NCI-H1048 (cell line): ENCODE measurements at places on chromosomes 1 and 21.

- no peak for DNase-seq
Observed at GRCh38 chr1:147243228-147243685, 773 bp downstream of the CHD1L start.

GRCh38 chr21:44869781-44870747, 3.4 kb downstream of the PTTG1IP start:
- DNase-seq = no peak

GRCh38 chr21:33419538-33420123, 16.4 kb downstream of the IFNGR2 start:
- no peak for DNase-seq

DNA sequence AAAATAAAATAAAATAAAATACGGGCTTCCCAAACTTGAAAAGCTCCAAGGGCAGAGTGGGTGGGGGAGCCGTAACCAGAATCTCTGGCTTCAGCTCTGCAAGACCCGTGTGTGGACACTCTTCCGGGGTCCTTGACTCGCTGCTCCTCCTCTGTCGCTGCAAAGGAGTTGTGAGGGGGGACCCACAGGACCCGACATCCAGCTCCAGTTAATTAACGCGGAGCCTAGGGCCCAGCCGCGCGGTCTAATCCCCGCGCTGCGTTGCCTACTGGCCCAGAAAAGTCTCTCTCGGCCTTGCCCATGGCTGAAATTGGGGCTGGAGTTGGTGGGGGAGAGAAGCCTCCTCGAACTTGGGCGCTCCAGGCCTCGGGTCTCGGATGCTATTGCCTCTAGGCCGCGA, 1.8 kb downstream of the LMX1A start:
- DNase-seq = no peak

- DNase-seq = no peak
Observed at GRCh38 chr1:56063461-56063860, 515.9 kb downstream of the PLPP3 start.

DNA sequence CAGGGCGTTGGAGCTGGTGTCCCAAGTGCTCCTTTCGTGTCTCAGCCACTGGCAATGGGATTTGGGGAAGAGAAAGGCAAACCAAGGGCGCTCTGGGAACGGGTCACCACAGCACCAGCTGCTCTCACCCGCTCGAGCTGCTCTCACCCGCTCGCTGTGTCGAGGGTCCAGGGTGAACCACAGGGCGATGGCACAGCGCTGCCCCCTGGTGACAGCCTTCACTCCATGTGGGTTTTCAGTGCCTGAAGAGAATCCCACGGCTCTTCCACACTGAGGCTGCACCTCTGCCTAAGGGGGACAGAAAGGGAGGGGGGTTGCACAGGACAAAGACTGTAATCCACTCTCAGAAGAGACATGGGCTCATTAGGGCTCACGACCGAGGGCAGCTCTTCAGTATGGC, 7.1 kb upstream of the CLDN19 start:
- no peak for DNase-seq

GRCh38 chr1:204697893-204698292, 12.4 kb upstream of the LRRN2 start:
- DNase-seq = no peak

GRCh38 chr1:25997828-25998761, at the start of gene PAFAH2:
PAFAH2 (minus strand) TSS chr1:25998063; CDS start chr1:25990816, 7,247 bp downstream.
- peak; percentile 97 for DNase-seq

DNA sequence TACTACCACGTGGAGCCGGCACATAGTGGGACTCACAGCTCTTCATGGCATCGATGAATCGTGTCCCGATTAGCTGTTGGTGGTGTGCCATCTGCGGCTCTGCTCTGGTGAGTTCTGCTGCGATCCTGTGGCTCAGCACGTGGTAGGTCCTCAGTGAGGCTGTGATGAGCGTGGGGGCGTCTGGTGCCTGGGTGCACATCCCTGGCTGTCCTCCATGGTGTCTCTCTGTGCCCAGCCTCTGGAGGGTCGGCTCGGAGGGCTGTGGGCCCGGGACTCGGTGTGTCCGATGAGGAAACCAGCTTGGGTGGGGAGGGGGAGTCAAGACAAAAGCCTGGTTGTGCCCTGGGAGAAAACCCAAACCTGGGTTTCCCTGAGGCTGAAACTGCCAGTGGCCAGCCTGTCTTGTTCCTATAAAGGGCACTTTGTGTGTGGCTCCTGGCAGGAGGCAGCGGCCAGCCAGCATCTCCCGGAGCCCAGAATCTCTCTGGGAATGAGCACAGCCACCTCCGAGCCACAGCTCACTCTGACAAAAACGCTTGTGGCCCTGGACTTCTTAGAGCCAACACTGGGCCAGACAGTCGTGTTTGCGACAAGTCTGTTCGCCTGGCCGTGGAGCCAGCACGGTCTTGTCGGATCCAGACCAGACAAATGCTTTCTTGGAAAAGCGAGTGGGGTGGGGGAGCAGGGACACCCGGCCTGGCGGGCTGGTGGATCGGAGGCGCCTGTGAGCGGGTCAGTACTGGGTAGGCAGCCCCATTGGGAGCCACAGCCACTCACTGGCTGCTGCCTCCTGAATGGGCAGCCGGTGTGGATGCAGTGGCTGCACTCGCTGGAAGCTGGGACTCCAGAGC, 31.8 kb downstream of the SPSB1 start:
- no peak for DNase-seq

DNA sequence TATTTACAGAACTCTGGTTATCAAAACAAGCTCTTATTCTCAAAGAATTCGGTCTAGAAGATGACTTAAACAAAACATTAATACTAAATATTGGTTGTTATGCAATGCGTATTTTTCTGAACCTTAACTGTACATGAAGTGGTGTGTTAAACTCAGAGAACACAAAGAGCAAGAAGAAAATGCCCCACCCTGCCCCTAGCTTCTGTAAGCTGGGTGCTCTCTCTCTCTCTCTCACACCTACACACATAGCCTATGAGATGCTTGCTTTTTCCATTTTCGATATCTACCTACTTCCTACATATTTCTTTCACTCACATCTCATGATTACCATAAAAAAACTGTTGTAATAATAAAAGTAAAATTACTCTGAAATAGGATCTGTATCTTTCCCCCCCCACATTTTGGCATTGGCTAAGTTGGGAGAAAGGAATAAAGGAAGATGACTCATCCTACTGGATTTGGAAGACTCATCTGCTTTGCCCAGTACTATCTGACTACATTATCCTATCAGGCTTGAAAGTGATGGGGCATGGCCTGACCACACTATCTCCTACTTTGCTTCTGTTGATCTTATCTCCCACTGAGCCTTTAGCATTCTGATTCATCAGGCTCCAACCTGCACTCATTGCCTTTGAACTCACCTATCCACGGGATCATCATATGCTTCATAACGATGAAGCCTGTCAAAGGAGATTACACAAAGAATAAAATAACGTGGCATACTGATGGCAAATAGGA, 2.9 kb downstream of the CRYZ start:
- no peak for DNase-seq

GRCh38 chr1:209428241-209428921, 155.1 kb upstream of the CAMK1G start:
- DNase-seq = no peak

GRCh38 chr1:215358356-215358755, 208.7 kb upstream of the KCTD3 start:
- no peak for DNase-seq

GRCh38 chr1:154533952-154534844, 24.3 kb downstream of the UBE2Q1 start:
- DNase-seq = no peak

- DNase-seq = no peak
Observed at GRCh38 chr1:13702425-13703127, 2.6 kb downstream of the PRDM2 start.
